Stimulated activated CD4-positive, alpha-beta T cell treated with anti-CD3 and anti-CD28 coated beads, Interleukin-1b, Interleukin-23, amount 100 ng/mL, for 1 hour (primary cell): ENCODE measurements at places on chromosomes 2 and 18.

GRCh38 chr2:16121231-16121985 lies 181.1 kb downstream of the MYCN start:
- no peak for DNase-seq

DNA sequence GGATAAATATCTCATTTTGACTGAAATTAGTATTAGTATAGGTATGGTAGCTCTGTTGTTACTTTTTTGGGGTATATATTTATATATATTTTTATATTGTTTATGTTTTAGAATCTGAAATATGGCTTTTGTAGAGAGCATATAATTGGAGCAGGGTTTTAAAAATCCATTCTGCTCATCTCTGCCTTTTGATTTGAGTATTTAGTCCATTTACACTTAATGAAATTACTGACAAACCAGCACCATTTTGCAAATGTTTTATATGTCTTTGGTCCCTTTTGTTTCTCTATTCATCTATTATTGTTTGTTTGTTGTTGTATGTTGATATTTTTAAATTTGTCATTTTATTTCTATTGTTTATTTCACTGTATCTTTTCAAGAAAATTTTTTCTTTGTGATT lies 30.7 kb downstream of the PTPN4 start:
- no peak for DNase-seq

GRCh38 chr2:105324101-105324500 lies 5.4 kb downstream of the TGFBRAP1 start:
- DNase-seq, result no peak

GRCh38 chr2:201969938-201970785 lies 63.5 kb upstream of the FZD7 start:
- no peak for DNase-seq

- DNase-seq, result no peak
These were observed 222.4 kb downstream of the EXOC6B start for GRCh38 chr2:72603481-72603880.

GRCh38 chr18:74937291-74937690 lies 271.6 kb downstream of the PTGR3 start:
- no peak for DNase-seq

DNA sequence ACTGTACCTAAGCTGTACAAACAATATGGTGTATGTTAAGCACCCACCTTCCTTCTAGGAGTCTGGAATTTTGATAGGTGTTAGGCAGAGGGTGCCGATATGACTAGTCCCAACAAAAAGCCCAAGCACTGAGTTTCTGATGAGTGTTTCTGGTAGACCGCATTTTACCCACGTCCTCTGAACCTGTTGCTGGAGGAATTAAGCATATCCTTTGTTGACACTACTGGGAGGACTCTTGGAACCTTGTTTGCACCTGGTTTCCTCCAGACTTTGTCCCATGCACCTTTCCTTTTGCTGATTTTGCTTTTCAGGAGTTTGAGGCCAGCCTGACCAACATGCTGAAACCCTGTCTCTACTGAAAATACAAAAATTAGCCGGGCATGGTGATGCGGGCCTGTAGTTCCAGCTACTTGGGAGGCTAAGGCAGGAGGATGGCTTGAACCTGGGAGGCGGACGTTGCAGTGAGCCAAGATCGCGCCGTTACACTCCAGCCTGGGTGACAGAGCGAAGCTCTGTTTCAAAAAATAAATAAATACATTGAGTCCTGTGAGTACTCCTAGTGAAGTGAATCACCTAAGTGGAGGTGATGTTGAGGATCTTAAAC lies 11.4 kb upstream of the SPAST start:
- no peak for DNase-seq

DNA sequence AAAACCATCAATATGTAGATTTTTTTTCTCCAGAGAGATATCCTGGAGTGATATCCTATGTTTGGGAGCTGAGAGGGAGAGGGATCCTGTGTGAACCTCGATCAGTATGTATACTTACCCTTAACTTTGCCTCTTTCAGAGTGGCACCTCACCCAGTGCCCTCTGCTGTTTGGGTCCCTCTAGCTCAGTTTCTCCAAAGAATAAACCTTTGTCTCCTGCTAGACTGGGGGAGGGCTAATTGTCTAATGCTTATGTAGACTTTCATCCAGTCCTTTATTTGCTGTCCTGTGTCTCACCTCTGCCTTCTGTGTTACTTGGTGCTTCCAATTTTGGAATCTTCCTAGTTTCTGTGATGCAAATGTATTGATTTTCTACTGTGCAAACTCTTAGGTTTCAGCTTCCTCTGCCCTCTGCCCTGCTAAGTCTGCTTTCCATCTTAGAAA lies 48.4 kb downstream of the MTX2 start:
- no peak for DNase-seq

DNA sequence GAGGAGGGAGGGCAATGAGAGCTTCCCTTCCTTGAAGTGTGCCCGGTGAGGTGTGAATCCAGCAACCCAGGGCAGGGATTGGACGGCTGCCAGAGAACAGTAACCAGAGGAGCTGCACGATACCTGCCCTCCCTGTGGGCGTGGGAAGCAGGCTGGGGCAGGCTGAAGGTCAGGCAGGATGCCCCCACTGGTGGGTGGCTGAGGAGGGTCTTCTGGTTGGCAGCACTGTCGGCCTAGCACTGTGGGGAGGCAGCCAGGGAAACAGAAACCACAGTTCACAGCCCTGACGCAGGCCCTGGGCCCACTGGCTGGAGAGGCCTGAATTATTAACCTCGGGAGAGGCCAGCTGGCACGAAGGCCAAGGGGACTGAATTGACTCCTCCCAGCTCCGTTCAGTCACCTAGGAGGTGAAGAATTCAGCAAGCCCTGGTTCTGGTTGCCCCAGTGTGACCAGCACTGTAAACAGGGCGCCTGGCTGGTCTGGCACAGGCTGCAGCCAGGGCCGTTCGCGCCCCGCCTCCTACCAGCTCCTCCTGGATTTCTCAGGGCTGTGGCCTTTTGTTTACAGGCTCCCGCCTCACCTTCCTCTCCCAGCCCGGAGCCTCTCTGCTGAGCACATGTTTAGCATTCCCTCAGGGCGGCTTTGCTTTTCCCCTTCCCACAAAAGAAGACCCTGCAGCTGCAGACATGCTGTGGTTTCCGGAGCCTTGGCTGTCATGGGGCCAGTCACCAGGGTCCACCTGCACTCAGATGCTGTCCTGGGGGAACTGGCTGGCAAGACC lies 97.8 kb downstream of the B3GNT2 start:
- no peak for DNase-seq

GRCh38 chr2:17057109-17058017 lies 391.7 kb upstream of the CYRIA start:
- no peak for DNase-seq

- DNase-seq, result no peak
These were observed 2.7 kb upstream of the TMBIM1 start for GRCh38 chr2:218295029-218295428.

GRCh38 chr2:196054631-196055030 lies 14.0 kb downstream of the DNAH7 start:
- DNase-seq, result no peak

DNA sequence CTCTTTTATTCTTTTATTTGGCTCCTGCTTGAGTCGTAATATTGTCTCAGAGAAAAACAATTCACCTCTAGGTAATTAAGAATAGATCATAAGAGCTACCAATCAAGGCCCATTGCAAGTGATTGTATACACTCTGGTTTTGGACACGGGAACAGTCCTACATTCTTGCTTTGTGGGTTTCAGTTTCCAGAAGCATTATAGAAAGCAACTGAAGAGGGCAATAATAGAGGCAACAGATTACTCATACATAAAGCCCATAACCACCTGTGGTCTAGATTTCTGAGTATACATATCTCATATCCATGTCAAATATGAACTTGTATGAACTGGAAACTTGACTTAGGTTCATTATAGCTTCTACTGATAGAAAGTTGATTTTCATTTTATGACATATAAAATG lies 65.4 kb downstream of the DIS3L2 start:
- DNase-seq, result no peak

DNA sequence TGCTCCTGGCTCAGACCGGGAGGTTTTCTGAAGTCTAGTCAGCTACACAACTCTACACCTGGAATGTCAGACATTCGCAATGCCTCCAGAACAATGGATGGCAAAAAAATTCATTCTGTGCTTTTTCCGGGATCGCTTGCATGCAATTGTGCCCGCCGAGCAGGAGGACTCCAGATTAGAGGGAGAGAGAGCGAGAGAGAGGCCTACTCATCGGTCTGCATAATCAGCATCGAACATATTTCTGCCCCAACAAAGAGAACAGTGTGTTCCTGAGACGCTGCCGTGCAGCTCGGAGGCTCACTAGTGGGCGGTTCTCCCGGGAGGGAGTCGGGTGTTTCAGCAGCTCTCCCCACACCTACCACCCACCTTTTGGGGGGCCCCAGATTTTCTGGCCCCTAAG lies 117.1 kb downstream of the KLHL29 start:
- DNase-seq, result no peak

- DNase-seq, result no peak
These were observed 901.0 kb downstream of the CCDC85A start for GRCh38 chr2:57084697-57085281.

DNA sequence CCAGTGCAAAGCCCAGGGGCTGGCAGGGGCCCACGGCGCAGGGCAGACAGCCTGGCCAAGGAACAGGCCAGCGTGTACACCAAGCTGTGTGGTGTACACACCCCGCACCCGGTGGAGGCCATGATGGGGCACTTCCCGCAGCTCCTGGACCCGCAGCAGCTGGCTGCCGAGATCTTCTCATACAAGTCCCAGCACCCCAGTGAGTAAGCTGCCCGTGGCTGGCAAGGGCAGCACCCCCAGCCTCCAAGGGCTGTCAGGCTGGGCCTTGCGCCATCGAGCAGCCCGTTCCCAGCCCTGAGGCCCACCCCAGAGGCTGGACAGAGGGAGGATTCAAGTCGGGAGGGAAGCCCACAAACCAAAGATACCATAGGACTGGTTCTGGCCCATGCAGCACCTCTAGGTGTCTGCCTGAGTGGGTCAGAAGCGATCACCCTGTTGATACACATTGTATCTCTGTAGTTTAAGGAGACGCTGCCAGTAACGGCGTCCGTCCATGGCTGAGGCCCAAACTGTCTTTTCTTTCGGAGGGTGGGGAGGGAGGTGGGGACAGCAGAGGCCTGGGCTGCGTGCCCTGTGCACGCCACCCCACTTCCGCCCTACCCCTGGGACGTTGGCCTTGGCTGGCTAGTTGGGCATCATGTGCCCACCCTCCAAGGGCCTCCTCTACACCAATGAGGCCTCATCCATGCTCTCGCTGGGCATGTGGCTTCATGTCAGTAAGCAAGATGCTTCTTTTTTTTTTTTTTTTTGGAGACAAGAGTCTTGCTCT lies 16.8 kb upstream of the MTERF4 start:
- no peak for DNase-seq

DNA sequence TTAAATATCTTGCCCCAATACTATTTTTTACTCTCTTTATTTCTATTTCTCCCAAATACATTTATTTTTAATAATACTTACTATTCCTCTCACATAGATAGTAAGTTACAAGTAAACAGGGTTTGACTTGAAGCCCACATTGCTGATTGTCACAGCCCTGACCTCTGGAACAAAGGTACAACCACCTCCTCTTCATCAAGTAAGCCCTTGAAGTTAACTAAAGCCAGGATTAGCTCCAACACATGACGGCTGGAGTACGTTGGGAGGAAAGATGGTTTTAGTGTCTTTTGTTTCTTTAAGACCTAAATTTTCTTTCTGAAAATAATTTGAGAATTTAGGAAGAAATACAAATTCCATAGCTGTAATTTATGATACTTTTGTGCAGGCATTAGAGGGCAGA lies 949 bp downstream of the MYOM1 start:
- DNase-seq, result no peak

DNA sequence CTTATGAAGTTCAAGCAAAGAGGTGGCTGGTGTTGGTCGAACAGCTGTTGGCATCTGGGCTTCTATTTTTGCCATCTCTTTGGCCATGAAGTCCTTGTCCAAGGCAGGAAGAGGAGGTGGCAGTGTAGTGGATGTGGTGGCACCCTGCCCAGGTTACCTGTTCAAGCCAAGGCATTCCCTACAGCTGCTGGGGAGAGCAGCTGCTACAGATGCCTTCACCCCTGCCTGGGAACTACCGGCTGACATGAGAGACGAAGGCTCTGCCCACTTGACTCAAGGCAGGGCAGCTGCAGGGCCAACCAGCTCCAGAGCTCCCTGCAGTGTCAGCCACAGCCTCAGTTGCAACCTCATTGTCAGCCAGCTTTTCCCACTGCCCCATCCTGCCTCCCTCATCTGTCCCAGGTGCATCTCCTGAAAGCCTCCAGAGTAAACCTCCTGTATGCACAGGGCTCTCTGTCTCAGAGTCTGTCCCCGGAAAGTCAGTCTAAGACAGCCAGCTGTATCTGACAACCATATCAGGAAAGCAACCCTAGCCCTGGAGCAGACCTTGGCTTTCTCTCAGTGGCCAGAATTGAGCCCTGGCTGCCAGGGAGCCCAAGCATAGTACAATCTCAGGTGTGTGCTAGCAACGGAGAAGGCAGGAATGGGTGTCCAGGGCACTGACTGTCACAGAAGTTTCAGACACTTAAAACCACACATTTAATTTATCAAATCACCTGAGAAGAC lies 115.9 kb downstream of the RPIA start:
- DNase-seq, result no peak

- DNase-seq, result no peak
These were observed 39.3 kb downstream of the VSNL1 start for GRCh38 chr2:17579605-17580318.

DNA sequence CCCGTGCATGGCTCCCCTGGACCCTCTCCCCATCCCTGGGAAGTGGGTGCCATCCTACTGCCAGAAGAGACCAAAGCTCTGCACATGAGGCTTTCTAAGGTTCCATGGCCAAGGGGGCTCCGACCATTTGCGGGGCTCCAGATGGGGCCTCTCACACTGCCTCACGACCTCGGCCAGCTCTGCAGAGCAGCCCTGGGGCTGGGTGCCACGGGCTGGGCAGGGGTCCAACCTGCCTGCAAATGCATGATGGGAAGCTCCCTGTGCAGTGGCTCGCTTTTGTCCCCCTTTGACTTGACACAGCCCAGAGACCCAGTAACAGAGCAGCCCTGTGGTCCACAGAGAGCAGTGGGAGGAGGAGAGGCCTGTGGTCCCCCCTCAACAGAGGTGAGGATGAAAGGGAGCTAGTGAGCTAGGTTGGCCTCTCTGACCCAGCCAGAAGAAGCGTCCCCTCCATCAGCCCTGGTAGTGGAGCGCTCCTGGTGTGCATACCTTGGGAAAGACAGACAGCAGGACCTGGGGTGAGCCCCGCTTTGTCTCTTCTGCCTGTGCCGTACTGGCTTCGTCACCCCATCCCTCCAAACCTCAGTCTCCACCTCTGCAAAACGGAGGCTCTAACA lies 174.1 kb downstream of the DDX1 start:
- no peak for DNase-seq

DNA sequence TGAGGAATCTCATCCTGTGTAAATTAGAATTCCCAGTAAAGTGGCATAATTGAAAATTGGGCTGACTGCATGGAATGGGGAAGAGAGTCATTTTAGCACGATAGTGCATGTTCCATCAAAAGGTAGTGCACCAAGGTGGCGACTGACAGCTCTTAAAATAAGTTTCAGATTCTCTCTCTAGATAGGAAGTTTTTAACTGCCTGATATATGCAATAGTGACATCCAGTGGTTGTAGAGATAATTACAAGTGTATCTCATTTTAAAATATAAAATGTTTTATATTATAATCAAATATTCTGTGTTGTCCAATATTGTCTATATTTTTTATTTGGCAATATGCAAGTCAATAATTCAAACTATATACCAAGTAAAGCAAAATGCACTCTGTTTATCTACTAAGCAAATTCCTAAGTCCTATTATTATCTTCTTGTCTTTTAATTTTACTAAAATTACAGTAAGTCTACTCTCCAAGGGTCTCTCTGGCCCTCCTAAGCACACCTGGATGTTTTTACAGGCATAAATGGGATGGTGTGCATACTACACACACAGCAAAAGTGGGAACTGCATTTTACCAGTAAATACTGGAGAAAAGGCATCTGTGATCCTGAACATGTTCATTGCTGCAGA lies 397.7 kb upstream of the HNRNPA3 start:
- no peak for DNase-seq

GRCh38 chr18:12934454-12935071 lies 13.2 kb upstream of the SEH1L start:
- DNase-seq, result peak; percentile 53
